Stimulated activated CD4-positive, alpha-beta T cell treated with anti-CD3 and anti-CD28 coated beads, Interleukin-15, amount 100 ng/mL, for 1 hour (primary cell): ENCODE measurements at places on chromosomes 6 and 20.

DNA sequence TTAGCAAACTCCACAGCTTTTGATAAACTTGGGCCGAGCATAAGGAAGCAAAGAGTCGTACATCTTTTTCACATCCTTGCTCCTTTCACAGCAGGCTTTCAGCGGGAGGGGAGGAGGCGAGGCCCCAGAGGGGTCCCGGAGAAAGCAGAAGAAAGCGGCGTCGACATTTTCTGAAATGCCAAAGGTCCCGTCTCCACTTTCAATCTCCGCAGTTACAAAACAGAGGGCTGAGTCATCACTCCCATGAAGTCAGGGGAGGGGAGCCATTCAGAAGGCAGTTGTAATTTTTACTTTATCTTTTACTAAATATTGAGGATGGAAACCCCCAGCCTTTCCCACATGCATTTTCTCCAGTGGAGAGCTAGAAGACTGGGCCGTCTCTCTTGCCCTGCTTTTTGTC lies 174.2 kb upstream of the THBS2 start:
- no peak for DNase-seq

- no peak for DNase-seq
These were observed 17.1 kb downstream of the NAPB start for GRCh38 chr20:23404196-23404595.

DNA sequence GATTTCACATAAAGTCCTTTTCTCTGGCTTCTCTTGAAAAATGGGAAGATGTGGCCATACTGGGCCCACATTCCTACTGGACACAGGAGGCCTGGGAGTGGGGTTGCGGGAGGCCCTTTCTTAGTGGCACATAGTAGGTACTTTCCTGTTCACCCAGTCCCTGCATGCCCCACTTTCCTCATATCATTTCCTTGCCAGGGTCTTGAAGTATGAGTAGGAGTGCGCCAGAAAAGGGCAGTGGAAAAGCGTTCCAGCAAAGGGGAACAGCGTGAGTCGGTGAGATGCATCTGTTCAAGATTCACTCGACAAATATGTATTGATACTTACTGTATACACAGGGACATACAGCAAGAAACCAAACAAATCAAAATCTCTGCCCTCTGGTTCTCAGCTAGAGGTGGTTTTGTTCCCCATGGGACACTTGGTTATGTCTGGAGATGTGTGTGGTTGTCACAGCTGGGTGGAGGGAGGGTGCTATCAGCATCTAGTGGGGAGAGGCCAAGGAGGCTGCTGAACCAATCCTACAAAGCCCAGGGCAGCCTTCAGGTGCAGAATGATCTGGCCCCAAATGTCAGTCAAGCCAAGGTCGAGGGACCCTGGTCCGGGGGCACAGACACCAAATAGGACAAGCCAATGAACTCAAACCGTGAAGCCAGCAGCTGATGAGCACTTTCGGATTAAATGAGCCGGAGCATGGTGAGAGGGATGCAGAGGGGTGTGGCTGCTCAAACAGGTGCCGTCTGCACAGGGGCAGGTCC lies 151.4 kb downstream of the CEBPB start:
- DNase-seq = no peak

DNA sequence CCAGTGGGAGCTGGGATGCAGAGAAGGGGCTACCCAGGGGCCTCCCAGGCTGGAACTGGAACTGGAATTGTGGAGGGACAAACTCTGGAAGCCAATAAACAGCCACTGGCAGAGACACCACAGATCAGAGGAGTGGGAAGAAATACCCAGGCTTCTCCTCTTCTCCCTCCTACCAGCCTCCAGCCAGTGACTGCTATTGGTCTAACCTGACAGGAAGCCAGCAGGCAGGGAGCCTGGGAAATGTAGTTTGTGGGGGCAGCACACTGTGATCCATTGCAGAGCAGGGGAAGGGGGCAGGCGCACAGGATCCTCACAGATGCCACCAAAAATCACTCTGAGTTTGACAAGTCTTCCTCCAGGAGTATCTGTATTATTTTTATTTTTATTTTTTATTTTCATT lies 12.1 kb upstream of the MLN start:
- no peak for DNase-seq

GRCh38 chr20:63529861-63530787 lies 7.1 kb downstream of the PTK6 start:
- no peak for DNase-seq

DNA sequence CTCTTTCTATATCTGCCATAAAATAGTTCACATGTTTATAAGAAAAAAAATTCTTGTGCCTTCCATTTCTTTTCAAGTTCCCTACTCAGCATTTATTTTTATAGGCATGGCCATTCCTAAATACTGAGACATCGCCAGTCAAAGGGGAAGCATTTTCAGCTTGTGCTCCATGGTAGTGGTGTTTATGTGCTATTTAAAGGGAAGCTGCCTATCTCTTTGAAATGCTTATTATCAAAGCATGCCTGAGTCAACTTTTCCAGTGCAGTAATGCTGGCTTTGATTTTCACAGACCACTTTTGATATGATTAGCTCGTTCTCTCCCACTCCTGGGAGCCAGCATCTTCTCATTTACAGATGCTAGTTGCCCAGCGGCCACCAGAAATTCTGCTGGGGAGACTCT lies 124.1 kb upstream of the RIN2 start:
- DNase-seq = no peak

DNA sequence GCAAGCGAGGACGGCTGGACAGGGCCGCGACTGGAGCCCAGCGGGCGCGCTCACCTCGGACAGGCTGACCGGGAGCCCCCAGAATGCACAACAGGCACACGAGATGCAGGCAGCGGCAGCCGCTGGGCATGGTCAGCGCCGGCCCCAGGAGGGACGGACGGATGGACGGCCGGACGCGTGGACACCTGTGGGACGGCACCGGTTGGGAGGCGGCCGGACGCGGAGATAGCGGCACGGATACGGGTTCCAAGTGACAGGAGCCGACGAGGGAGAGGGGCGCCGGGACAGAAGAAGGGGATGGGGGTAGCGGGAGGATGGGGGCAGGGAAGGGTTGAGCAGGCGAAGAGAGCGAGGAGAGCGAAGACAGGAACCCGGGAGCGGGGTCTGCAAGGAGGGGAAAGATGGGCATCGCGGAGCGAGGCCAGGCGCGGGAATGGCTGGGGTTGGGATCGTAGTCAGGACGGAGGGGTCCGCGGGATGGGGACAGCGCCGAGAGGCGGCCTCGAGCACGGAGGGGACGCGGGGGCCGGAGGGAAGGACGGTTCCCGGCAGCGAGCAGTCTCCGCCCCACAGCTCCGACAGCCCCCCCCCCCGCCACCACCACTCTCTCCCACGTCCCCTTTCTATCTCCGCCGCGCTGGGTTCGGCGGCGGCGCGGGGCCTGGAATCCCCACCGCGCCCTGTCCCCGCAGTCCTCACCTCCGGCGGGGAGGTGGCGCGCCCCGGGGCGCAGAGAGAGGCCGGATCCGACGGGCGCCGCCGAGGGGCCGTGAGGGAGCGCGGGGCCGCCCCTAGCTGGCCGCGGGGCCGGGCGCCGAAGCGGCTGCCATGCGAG lies 435 bp downstream of the DLK2 start:
- DNase-seq = peak; percentile 27

- DNase-seq = no peak
These were observed 2.3 kb upstream of the ZNF165 start for GRCh38 chr6:28078050-28078449.

- DNase-seq = no peak
These were observed 25.6 kb downstream of the CEP85L start for GRCh38 chr6:118625833-118626232.

DNA sequence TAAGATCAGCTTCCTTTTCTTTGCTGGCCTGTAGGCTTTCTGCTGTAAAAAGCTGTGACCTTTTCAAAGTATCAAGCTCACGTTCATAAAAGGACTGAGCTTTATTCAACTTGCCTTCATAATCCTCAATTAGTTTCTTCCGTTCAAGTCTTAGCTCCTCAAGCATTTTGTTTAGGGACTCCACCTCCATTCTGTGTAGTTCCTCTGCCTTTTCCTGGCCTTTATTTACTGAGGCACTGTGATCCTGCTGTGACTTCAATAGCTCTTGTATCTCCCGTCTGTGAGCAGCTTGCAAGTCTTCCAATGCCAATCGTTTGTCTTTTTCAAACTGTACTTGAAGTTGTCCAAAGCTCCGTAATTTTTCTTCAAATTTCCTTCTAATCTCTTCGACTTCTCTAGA lies 54.4 kb downstream of the FAM184A start:
- DNase-seq = no peak

- DNase-seq = no peak
These were observed 117.6 kb downstream of the DST start for GRCh38 chr6:56524891-56525703.

- no peak for DNase-seq
These were observed 44.7 kb upstream of the SPDEF start for GRCh38 chr6:34600796-34601195.

DNA sequence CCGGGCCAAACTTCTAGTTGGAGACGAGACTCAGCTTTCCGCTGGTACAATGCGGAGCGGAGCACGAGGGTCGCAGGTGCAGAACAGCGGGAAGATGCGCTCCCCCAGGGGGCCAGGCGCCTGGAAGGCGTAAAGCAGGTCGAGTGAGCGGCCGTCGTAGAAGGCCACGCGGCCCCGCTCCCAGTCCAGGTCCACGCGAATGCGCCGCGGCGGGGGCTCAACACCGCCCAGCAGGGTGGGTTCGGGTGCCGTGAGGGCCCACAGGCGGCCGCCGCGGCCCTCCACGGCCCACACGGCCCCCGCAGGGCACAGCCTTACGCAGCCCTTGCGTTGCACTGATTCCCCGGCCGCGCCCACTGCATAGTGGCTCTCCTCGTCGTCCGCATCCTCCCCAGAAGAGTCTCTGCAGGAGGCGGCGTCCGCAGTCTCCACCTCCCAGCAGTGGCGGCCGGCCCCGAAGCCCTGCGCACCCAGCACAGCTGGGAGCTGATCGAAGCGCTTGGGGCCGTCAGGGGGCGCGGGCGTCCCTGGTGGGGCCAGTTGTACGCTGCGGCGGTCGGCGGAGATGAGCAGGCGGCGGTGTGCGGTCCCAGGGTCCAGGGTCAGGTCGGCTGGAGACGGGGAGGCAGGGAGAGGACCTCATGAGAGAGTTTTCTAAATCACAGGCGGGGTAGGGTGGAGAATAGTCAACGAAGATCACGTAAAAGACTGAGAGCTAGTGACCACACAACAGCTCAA lies 4.3 kb downstream of the PPP1R11 start:
- no peak for DNase-seq

- DNase-seq = no peak
These were observed 35.3 kb downstream of the ZMYND8 start for GRCh38 chr20:47320990-47321805.

GRCh38 chr20:24836661-24837299 lies 112.3 kb upstream of the CST7 start:
- DNase-seq = no peak

DNA sequence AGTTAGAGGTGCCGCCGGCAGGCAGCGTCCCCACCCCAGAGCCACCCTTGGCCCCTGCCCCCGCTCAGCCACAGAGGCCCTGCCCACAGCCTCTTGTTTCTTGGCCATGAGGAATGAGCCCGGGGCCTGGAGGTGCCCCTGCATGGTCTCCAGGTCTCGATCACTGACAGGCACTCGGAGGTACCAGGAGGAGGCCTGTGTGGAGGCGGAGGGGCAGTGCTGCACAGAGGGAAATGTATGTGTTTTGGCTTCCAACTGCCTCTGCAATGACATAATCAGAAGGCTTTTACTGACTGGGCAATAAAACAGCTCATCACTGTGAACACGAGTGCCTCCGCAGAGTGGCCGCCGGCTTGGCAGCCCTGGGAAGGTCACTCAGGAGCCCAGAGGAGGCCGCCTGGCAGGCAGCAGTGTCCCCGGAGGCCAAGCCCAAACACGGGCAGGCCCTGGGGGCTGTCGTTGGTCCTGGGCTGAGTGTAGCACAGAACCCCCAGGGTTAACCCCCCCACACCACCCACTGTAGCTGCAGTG lies 61.1 kb upstream of the GATA5 start:
- no peak for DNase-seq

DNA sequence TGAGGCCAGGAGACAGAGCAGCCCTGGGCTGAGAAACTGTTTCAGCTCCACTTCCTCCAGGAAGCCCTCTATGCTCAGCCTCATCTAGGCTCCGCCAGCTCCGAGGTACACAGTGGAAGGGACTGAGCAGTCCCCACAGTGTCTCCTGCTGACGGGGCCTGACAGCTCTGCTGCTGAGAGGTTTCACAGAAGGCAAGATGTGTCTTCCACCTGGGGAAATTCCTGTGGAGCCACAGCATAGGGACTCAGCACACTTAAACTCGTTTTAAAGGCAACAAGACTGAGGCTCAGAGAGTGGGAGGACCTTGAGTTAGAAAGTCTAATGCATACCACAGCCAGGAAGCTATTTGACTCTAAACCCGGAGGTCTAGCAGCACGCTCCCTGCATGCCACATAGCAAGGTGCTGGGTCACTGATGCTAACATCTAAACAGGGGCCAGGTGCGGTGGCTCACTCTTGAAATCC lies 6.8 kb downstream of the ADA start:
- DNase-seq = no peak

GRCh38 chr6:76165471-76166221 lies 93.2 kb upstream of the IMPG1 start:
- DNase-seq = no peak

- no peak for DNase-seq
These were observed 22.8 kb upstream of the PTPN1 start for GRCh38 chr20:50487397-50487796.

DNA sequence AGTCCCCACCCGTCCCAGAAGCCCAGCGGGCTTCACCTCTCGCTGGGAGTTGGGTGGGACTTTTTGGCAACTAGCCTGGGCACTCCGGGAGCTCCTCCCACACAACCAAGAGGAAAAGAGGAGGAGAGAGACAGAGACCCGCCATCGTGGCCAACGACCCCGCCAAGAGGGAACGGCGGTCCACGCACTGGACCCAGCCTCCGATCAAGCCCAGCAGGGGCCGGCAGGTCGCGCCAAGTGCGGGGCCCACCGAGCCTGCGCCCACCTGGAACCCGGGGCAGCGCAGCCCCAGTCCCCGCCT lies 3.0 kb upstream of the TMEM14C start:
- no peak for DNase-seq

DNA sequence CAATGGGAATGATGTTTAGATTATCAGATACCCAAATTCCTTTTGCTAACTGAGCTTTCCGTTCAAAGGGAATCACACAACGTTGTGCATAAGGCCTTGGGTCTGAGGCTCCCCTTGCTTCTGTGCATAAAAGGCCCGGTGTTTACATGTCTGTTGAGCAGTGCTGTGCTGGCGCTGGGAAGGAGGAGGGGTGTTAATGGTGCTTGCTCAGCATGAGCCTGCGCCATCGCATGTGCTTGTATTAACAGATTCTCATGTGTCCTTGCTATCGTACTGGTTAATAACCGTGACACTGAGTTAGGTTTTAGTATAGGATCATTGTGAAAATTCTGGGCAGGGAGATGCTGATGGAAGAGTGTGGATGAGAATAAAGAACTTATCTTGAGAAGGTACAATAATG lies 62.3 kb upstream of the TRAF3IP2 start:
- no peak for DNase-seq
